ENCODE measurements at places on chromosomes 4 and X.

DNA sequence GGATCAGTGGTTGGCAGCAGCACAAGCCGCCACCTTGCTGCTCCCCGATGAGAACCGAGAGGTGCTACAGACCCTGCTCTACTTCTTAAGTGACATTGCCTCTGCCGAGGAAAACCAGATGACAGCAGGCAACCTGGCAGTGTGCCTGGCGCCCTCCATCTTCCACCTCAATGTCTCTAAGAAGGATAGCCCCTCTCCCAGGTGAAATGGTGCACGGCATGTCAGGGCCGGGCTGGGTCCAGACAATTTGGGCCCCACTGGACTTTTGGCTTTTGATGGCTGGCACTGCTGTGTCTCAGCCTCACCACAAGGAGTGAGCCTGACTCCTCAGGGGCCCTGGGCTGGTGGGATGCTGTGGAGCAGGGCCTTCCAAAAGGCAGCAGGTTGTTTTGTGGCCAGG lies 74.1 kb downstream of the STARD8 start:
- no peak for DNase-seq

DNA sequence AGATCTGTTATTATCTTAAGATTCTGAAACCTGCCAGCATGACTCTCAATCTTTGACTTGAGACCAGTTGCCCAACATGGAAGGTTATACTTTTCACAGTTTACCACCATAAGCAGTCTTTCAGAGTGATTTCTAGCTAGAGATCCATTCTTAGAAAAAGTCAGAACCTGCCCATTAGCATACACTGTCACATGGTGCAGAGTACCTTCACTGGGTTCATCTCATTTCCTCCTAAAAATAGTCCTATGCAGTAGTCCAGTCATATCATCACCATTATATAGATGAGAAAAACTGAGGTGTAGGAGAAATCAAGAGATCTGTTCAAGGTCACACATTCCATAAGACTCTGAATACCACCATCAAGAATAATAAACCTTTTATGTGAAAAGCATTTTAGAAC lies 153.6 kb downstream of the AR start:
- no peak for DNase-seq

- no peak for DNase-seq
Observed at GRCh38 chr4:155887847-155888570, 15.5 kb upstream of the TDO2 start.

GRCh38 chr4:94345969-94346368 lies 3.3 kb upstream of the HPGDS start:
- DNase-seq, result no peak

DNA sequence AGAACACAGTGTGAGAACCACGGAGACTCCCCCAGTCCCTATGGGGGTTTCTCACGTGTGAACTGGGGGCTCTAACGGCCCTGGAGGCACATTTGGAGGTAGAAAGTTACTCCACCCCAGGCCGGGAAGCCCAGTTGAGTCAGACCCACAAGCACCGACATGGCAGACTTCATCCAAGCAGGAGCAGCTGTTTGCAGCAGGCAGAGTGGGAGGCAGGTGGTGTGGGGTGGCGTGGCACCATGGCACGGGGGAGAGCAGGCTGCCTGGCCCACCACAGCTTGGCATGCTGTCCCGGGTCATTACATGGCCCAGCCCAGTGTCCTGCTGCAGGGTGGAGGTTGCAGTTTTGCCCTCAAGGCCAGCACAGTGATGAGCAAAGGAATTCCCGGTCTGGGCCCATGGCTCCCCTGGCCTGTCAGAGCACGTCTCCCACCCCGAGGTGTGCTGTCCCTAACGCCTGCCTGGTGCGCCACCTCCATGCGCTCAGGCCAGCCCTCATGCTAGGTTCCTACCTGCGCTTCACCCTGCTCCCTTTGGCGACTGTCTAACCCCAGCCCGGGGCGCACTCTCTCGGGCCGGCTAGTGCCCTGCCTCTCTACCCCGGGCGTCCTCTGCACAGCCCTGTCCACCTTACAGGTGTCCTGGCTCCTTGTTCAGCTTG lies 90.6 kb upstream of the AFAP1 start:
- no peak for DNase-seq

DNA sequence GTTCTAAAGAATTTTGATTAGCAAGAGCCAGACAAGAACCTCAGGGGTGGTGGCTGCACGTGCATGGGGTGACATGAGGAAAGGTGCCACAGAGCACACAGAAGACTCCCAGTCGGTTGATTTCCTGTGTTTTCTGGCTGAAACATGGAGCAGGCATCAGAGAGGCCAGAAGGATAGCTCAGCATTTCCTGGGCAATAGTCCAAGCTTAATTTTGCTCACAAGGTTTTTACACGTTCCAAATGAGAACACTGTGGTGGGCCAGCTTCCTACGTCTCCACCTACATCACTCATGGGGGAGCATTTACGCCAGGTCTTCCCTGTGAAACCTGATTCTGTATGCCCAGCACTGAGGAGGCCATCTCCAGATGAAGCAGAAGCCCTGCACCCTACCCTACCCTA lies 212.5 kb upstream of the CLNK start:
- no peak for DNase-seq

- no peak for DNase-seq
Observed at GRCh38 chr4:14392378-14392777, 609.9 kb upstream of the CPEB2 start.

Measured in cortex of kidney (tissue), 1 donor.